ENCODE measurements at places on chromosomes 3 and 15.

GRCh38 chr3:45302470-45302869, 76.4 kb upstream of the TMEM158 start:
- DNase-seq: no peak

- no peak for DNase-seq
Measured at GRCh38 chr3:196867155-196867506, 589 bp upstream of the SENP5 start.

DNA sequence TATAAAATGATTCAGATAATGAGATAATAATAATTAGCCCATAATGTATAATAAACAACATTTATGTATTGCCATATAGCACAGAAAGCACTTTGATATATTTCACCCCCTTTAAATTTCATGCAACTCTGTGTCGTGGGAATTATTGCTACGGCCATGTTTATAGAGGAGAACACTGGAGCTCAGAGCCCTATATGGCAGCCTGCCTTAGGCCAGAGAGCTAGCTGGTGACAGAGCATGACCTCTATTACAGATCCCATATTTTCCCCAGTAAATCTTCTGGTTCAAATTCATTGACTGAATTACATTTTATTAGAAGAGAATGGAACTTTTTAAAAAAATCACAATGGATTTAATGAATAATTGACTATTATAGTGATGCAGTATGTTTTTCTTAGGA, 25.0 kb downstream of the USP13 start:
- no peak for DNase-seq

GRCh38 chr3:121661376-121661775, 673 bp upstream of the HCLS1 start:
- no peak for DNase-seq

- no peak for DNase-seq
Measured at GRCh38 chr3:163890661-163891060, 1187.6 kb downstream of the SI start.

DNA sequence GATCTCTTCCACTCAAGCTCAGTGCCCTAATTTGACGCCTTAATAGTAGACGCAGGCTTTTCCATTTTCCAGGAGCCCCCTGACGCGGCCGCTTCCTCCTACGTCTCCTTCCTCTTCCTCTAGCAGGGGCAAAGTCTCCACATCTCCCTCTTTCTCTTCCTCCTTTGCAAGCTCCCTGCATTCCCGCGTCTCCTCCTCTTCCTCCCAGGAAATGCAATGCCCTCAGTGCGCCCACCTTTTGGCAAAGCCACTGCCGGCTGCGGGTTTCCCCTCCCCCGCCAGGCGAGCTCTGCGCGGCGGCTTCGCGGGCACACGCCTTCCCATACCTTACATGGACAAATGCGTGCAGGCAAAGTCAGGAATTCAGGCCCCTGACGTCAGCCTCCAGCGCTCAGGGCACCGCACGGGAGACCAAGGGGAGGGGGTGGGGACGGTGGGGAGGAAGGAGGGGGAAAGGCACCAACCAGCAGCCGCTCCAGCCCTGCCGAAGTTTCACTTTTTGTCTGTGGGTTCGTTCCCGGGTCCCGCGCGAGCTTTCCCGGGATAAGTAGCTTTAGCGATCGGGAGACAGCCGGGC, 432 bp upstream of the LPP start:
- DNase-seq: peak; percentile 94

- no peak for DNase-seq
Measured at GRCh38 chr3:178526291-178526690, 9.9 kb upstream of the KCNMB2 start.

GRCh38 chr3:197000211-197000610, 29.4 kb downstream of the MELTF start:
- DNase-seq: no peak

Data from AG10803 (cell line).